ENCODE measurements at places on chromosomes 16 and 17.
A peak's percentile ranks its signal among the peaks of the same experiment; 100 is the strongest.

DNA sequence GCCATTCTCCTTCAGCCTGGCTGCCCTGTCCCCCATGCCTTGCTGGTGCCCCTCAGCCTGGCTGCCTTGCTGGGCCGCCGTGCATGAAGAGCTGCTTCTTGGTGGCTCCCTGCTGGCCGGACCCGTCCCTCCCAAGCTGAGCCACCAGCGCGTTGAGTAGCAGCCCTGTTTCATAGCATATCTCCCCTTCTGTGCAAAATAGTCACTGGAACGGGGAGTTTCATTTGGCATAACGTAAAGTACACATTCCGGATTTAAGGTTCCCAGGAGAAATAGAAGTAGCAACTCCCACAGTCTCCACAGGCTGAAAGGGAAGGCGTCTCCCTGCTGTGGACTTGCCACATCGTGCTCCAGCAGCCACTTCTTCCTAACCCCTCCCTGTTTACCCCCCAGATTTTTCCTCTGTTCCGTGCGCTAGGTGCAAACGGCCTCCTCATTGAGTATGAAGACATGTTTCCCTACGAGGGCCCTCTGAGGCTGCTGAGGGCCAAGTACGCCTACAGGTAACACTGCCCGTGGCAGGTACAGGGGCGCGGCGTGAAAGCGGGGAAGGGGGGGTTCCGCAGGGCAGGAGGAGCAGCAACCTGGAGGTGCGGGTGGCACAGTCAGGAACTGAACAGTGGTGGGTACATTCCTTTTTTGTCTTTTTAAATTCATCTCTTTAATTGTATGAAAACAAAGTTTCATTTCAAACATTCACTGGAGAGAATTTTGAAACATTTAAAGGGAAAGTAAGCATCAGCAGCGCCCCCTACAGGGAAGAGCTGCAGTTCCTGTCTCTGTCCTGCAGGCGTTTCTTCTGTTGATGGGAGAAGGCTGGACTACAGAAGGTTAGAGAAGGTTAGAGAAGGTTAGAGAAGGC lies 5.8 kb upstream of the OGFOD3 start:
- peak; percentile 80 for DNase-seq

- no peak for DNase-seq
Measured at GRCh38 chr17:49067163-49067562, 65.4 kb upstream of the B4GALNT2 start.

GRCh38 chr16:49881890-49882289 lies 26.0 kb upstream of the ZNF423 start:
- no peak for DNase-seq

DNA sequence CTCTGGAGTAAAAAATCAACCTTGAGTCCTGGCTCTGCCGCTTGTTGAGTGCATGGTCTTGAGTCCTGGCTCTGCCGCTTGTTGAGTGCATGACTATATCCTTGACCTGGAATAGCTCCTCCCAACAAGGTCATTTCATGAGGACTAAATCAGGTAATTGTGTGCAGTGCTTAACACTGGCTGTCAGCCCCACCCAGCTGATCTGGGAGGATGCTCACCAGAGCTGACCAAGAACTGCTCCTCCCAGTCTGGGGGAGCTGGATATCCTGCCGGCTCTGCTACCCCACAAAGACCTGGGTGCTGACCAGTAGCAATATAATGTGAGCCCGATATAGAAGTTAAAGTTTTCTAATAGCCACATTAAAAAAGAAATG lies 20.7 kb upstream of the LGALS9 start:
- DNase-seq = no peak

- DNase-seq = no peak
Measured at GRCh38 chr16:72952404-72952803, 95.5 kb downstream of the ZFHX3 start.

GRCh38 chr17:520447-521182 lies 168.0 kb upstream of the RPH3AL start:
- no peak for DNase-seq

GRCh38 chr16:88552166-88552565 lies 18.0 kb upstream of the ZC3H18 start:
- DNase-seq = no peak

DNA sequence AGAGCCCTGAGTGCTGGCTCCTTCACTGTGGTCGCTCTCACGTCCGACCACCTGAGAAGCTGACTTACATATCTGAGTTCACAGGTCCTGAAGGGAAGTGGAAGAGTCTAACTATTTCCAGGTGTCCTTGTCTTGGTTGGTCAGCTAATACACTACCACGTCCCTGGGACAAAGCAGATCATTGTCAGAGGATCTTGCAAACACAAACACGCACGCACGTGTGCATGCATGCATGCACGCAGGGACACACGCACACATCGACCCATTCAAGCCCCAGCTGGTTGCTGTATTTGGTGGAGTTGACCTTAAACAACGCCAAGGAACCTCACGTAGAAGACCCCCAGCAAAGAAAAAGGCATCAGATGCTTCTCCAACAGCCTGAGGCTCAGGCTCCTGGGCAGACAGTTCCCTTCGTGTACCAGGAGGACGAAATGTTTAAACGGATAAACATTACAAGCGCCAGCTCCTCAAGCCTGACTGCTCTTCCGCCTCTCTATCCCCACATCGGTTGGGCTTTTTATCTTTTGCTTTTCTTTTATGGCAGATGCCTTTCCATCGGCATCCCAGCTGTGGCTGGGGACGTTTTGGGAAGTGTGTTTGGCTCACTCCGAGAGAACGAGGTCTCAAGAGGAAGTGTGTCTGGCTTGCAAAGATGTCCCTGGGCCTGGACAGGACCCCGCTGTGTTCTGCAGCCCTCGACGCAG lies 95.8 kb downstream of the TBC1D16 start:
- no peak for DNase-seq

GRCh38 chr16:46885960-46886763 lies 2.0 kb downstream of the GPT2 start:
- DNase-seq = no peak

DNA sequence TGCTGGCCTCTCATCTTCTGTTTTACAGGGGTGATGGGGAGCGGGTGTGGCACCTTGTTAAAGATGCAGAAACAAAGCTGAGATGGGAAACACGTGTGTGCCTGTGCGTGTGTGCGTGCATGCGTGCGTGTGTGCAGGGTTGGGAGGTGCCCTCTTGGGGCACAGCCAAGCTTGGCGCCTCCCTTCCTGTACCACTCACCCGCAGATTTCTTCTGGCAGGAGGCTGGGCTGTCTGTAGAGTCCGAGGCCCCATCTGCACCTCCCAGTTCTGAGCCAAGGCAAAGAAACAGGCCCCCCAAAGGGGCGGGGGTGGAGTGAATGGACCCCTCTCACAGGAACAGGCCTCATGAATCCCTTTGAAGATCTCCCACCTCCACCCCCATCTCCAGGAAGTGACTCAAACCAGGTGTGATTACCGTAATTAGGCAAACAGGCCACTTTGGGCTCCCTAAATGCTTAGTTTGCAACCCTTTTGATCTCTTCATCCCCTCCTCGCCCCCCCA lies 20.9 kb downstream of the TNS4 start:
- peak; percentile 88 for DNase-seq

- DNase-seq = no peak
Measured at GRCh38 chr17:20010099-20010863, 1.1 kb downstream of the SPECC1 start.

DNA sequence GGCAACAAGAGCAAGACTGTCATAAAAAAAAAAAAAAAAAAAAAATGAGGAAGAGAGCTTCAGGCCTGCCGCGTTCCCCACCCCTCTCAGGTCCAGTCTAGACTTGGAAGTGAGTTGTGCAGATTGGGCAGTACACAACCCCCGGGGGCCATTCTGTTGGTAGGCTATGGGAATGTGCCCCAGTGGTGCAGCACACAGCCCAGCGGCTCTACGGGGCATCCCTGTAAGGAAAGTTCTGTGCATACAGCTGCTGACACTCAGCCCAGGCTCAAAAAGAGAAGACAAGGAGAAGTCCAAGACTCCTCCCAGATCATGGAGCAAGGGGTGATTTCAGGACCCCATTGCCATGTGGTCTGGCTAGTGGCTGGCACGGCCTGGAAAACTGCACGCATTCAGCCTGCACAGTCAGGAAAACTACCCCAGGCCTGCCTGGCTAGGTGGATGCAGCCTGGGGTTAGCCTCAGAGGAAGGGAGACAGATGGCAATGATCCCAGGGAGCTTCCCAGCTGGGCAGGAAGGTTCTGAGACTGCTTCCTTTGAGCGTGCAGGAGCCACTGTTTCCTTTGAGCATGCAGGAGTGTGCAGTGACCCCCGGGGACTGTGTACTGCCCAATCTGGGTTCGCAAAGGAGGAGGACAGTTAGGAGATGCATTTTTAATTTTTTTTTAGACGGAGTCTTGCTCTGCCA lies 44.8 kb downstream of the PECAM1 start:
- DNase-seq = no peak

GRCh38 chr16:85473323-85473722 lies 139.8 kb upstream of the GSE1 start:
- DNase-seq = no peak

GRCh38 chr17:72393553-72393952 lies 272.7 kb downstream of the SOX9 start:
- no peak for DNase-seq

GRCh38 chr16:88292007-88292970 lies 90.5 kb upstream of the ZNF469 start:
- no peak for DNase-seq

GRCh38 chr17:65857718-65858117 lies 296.3 kb upstream of the AXIN2 start:
- no peak for DNase-seq

DNA sequence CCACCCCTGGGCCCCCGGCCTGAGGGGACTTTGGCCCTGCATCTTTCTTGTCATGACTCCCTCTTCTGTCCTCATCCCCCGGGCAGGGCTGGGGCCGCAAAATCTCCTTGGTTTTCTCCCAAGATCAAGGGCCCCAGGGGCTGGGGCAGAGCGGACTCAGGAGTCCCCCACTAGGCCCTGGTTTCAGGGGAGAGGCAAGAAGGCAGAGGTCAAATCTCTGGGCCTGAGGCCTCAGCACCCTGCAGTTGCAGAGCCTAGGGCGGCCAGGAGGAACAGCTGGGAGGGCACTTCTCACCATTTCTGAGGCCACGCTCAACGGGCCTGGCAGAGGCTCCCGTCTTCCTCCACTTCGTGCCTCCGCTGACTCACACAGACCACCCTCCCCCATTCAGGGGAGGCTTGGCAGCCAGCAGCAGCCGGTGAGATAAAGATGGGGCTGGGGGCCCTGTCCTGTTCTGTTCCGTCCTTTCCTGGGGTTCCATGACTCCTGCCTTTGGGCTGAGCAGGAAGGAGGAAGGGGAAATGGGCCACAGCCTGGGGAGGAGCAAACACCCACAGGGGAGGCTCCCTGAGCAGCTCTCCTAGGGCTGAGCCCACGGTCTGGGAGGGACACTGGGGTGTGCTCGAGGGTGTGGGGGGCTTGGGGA lies 12.4 kb downstream of the ZSCAN10 start:
- no peak for DNase-seq

DNA sequence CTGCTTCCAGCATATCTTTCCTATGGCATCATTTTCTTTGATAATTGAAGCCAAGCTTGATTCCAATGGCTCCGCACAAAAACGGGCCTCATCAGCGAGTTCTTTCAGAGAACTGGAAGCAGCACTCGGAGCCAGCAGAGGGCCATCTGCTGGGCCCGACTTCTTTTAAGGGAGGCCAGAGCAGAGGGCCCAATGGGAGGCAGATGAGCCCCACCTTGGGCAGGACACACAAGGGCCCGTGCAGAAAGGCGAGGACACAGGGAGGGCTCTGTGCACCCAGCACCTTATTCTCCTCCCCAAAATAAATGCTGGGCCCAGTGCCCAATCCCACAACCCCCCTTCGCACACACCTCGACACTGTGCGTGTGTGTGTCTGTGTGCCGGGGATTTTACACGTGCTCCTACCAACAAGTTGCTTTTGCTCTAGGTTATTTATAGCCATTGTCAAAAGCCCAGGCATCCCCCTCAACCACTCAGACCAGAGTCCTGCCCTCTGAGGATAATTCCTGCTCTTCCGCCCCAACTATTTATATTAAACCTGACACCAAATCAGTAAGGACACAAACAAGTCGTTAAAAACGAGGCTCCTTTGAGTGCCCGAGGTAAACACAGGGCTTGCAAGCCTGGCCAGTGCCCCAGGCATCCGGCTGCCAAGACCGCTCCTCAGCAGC lies 6.8 kb downstream of the AXIN2 start:
- DNase-seq = no peak

All from stimulated activated CD8-positive, alpha-beta memory T cell treated with anti-CD3 and anti-CD28 coated beads, Interleukin-4, amount 100 ng/mL, for 48 hours (primary cell).